LHCN-M2 (cell line): ENCODE measurements at places on chromosomes 11 and 22. TPM values are rescaled to one million over a fixed set of nuclear protein-coding genes. Genes with fewer than 3 reads are reported as not detected.
A peak's percentile ranks its signal among the peaks of the same experiment; 100 is the strongest.

- DNase-seq, result peak; percentile 93
Measured at GRCh38 chr11:13261591-13262061, 16.0 kb upstream of the BMAL1 start.

DNA sequence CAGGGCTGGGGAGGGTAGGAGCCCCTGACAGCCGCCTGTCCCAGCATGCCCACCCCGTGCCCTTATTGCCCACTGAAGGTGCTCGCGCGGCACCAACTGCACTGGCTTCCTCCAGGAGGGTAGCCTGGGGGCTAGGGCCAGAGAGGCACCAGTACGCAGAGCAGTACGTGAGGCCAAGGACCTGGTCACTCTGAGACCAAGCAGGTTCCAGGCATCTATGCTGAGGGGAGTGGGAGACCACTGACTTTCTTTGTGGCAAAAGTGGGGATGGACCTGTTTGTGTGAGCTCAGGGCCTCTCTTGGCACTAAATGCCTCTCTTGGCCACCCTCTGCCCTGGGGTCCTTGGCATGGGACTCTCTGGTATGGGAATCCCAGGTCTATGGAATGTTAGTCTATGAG is 10.8 kb downstream of the GP1BB start:
- no peak for DNase-seq

DNA sequence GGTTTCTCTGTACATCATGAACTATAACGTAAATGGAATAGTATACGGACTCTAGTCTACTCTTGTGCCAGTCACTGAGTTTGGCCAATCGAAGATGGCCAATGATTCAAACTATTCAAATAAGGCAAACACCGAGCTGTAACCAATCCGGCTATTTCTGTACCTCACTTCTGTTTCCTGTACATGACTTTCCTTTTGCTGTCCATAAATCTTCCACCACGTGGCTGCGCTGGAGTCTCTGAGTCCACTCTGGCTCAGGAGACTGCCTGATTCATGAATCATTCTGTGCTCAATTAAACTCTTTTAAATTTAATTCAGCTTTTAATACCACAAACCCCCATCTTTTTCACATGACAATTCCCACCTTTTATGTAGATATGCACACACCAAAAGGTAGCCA is 1.5 kb upstream of the JAML start:
- DNase-seq, result peak; percentile 19

DNA sequence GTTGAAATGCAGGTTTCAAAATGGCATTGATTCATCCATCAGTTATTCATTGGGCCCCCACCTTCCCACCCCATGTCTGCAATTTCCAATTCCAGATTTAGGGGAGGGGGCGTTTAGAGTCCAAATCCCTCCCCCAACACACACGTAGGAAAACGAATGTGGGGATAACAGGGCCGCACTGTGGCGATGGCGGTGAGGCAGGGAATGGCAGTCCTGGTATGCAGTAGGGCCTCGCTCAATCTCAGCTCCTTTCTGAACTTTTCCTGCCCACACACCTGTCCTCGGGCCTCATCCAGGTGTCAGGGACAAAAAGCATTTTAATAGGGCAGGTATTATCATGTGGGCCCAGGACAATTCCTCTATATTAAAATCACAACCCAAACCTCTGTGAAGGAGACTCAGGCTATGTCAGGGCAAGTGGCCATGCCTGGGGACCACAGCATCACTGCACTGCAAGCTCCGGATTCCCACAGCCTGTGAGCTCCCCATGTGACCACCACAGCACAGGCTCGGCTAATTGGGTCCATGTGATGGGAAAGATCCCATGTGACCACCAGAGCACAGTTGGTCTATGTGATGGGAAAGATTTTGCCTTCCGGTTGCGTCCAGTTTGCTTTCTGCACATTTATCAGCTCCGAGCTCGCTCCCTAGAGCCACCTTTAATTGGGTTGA is 44.5 kb downstream of the RTL6 start:
- no peak for DNase-seq

- no peak for DNase-seq
Measured at GRCh38 chr22:40975366-40975765, 24.2 kb downstream of the RBX1 start.

DNA sequence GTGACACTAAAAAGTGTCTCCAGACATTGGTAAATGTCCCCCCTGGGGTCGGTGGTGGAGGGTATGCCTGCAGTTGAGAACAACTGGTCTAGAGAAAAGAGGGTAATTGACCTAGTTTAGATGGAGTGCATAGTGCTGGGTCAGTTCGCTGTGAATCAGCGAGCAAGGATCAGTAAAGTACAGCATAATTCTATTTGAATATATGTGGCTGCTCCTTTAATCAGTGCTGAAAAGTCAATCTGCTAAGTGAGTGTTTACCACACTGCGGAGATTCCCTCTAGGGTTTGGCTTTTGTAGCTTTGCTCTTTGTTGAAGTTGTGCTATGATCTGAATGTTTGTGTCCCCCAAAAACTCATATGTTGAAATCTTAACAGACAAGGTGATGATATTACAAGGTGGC is 15.0 kb downstream of the CAVIN3 start:
- no peak for DNase-seq

DNA sequence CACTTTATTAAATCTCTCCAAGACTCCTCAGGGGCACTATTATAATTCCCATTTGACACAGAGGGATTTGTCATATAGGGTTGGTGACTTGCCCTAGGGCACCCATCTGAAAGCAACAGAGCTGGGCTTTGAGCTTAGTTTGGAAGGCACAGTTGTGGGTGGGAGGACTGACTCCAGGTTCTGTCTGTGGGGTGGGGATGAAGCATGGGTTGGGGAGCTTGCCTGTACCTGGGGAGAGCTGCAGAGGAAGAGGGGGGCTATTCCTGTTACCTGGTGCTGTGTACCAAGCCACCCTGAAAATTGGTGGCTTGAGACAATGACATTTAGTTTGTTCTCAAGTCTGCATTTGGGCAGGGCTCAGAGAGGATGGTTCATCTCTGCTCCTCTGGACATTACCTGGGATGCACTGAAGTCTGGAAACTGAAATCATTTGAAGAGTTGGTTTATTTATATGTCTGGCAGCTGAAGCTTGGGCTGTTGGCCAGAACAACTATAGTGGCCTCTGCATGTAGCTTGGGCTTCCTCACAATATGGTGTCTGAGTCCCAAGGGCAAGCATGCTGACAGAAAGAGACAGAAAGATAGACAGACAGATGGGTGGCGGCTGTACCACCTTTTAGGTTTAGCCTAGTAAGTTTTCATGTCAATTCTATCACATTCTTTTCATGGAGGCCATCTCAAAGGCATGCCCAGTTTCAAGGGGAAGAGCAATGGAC is 44.9 kb downstream of the LRRC32 start:
- peak; percentile 9 for DNase-seq

- no peak for DNase-seq
Measured at GRCh38 chr11:57639321-57640067, 10.2 kb downstream of the YPEL4 start.

ARHGAP8 gene
- not detected in 2 replicates for total RNA-seq
